Fibroblast of skin of right biceps (primary cell): ENCODE measurements at places on chromosomes 5 and 9.
A peak's percentile ranks its signal among the peaks of the same experiment; 100 is the strongest.

DNA sequence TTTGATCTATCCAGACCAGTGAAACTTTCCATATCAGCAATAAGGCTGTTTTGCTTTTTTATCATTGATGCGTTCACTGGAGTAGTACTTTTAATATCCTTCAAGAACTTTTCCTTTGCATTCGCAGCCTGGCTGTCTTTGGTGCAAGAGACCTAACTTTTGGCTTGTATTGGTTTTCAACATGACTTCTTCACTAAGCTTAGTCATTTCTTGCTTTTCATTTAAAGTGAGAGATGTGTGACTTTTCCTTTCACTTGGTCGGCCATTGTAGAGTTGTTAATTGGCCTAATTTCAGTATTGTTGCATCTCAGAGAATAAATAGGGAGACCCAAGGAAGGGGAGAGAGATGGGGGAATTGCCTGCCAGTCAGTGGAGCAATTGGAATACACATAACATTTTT, 26.4 kb upstream of the CMYA5 start:
- DNase-seq: no peak

- no peak for DNase-seq
These were observed 26.2 kb upstream of the LTC4S start for GRCh38 chr5:179767496-179768100.

DNA sequence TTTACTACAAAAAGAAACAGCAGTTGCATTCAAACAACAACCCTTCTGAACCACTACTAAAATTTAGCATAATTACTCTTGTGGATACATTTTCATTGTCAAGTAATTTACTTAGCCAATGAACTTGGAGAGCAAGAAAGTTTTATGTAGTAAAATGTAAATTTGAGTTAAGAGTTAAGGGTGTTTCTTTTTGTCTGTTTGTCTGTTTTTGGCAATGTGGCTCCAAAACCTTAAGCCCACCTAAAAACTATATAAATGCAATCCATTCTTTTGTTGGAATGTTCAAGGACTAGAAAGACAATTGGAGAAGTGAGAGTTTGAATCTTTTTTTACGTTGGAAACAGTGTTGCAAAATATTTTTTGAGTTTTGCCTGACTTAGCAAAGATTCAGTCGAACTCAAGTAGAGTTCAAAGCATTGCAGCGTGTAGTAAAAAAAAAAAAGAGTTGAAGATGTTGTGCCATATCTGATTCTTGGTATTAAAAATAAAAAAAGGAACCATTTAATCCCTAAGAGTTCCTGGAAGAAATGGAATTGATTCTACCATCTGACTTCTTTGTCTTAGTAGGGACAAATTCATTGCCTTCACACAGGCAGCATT, 867 bp downstream of the SYK start:
- no peak for DNase-seq

- no peak for DNase-seq
These were observed 8.8 kb upstream of the WDR5 start for GRCh38 chr9:134127065-134127580.

- peak; percentile 55 for DNase-seq
These were observed 97.7 kb downstream of the IQGAP2 start for GRCh38 chr5:76500633-76501393.

DNA sequence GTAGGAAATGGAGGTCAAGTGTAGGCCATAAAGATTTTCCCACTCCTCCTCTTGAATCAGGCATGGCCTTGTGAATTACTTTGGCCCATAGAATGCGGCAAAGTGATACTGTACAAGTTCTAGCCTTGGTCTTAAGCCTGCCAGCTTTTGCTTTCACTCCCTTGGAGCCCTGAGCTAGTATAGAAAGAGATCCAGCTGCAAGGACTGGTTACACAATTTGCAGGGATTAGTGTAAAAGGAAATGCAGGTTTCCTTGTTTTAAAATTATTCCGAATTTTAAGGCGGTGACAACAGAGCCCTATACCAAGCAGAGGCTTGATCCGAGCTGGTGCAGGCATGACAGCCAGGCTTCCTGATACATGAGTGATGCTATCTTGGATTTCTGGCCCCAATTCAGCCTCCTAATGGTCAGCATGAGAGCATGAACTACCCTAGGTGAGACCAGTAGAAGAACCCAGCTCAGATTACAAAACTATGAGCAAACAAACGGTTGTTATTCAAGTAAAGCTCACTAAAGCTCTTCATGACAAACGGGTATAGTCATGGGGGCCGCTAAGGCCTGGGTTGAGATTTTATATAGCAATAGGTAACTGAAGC, 257.9 kb downstream of the DOCK8 start:
- no peak for DNase-seq

GRCh38 chr9:132114102-132114707, 34.5 kb upstream of the MED27 start:
- peak; percentile 57 for DNase-seq

- peak; percentile 55 for DNase-seq
These were observed 234.9 kb downstream of the SPATA31D1 start for GRCh38 chr9:82223442-82223841.

GRCh38 chr5:73307645-73308355, 134.8 kb downstream of the TMEM174 start:
- no peak for DNase-seq
